ENCODE measurements at places on chromosomes 1 and 21. TPM values are rescaled to one million over a fixed set of nuclear protein-coding genes. Genes with fewer than 3 reads are reported as not detected.

DNA sequence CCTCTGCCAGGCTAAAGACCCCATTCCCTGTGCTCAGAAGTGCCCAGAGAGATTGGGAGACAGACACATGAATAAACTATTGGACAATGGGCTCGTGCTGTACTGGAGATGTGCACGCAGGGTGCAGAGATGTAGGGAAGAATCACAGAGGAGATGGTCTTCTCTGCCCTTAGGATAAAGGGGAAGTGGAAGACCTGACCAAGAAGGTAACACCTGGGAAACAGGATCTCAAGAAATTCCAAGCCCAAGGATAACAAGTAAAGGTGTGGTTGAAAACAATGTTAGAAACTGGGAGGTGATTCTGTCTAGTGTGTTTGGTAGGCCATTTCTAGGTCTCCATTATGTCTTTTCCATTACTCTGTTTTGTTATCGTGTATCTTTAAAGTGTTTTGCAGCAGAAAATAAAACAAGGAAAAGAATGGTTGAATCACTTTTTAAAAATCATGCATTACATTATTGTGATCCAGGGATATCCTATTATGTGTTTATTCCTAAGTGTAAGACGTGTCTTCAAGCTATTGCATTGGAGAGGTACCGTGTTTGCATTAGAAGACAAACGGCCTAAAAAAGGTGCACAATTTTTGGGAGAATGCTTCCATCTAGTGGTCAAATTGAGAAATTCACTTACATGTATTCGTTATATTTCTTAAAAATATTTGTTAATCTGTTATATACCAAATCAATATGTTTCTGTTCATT, 40.8 kb upstream of the KCTD3 start:
- DNase-seq, result peak; percentile 75

- DNase-seq, result no peak
These were observed 70.4 kb downstream of the PLXNA2 start for GRCh38 chr1:208173749-208174148.

PPFIA4 gene
- not detected for total RNA-seq

DNA sequence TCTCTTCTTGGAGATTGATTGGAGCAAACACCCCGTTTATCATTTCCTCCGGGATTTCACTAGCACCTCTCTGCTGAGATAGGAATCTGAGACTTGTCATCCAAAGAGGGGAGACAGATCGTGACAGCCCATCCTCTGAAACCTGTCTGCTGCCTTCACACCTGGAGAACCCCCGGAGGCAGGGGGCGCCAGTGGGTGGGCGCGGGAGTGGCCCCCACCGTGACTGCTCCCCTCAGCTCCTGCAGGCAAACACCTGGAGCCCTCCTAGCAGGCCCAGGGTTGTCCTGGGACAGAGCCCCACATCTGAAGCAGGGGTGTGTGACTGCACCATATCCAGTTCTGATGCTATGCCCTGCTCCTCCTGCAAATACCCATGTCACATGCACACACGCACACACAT, 209.5 kb upstream of the POU3F1 start:
- DNase-seq, result no peak

DNA sequence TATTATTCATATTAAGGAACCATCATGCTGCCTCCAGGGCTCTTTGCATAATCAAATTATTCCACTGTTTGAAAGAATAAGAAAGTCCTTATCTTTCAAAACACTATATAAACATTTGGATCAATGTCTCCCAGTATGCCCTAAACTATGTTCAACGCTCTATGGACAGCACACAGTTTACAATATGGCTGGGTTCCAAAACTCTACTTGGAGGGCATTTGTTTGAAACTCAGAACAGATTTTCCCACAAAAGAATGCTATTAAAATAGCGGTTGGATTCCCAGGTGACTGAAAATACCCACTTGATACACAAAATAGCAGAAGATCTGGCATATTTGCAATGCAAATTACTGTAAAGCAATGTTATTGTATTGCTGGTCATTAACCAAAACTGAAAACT, 3.2 kb downstream of the HAO2 start:
- DNase-seq, result no peak

DNA sequence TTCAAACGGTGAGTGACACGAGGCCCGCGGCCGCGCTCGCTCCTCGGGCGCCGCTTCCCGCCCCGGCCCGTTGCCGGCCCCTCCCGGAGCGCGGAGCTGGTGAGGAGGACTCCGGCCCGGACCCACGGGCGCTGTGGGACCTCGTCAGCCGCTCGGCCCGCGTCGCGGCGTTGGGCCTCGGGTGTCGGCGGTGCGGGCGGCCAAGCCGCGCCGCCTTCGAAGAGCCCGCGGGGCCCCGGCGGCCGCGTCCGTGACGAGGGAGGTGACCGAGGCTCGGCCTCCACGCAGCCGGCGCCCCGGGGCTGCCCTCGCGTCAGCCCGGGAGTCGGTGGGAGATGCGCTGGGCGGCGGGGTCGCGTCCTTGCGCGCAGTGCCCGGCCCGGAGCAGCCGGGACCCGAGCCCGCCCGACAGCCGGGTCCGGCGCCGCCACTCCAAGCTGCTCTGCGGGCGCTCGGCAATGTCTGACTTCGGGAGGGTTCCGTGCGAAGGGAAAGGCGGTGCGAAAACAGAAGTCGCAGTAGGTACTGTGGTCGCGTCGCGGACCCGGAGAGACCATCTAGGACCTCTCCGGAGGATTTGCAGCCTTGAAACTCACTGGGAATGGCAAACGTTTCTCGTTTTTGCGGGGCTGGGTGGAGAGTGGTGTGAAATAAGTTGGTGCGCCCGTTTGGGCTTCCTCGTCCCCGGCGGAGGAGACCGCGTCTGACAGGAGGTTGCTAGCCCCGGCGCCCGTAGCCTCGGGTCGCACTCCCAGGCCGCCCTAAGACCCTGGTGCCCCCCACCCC, 829 bp downstream of the SPEN start:
- peak; percentile 45 for DNase-seq

DNA sequence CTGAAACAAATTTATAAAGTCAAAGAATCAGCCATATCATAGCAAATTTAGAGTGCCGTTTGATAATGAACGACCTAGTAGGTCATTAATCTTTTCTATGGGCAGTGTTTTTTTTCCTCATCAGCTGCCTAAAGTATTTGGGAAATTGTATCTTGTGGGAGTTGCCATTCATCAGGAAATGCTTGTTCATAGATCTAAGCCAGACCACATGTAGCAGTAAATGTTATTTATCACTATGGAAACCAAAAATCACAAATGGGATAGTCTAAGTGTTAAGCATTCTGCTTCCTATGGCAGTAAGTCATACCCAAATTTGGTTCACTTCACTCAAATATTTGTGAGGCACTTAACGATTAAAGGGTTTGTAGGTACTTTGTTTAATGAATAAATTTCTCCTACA, 52.9 kb downstream of the LRRC8D start:
- DNase-seq, result no peak

DNA sequence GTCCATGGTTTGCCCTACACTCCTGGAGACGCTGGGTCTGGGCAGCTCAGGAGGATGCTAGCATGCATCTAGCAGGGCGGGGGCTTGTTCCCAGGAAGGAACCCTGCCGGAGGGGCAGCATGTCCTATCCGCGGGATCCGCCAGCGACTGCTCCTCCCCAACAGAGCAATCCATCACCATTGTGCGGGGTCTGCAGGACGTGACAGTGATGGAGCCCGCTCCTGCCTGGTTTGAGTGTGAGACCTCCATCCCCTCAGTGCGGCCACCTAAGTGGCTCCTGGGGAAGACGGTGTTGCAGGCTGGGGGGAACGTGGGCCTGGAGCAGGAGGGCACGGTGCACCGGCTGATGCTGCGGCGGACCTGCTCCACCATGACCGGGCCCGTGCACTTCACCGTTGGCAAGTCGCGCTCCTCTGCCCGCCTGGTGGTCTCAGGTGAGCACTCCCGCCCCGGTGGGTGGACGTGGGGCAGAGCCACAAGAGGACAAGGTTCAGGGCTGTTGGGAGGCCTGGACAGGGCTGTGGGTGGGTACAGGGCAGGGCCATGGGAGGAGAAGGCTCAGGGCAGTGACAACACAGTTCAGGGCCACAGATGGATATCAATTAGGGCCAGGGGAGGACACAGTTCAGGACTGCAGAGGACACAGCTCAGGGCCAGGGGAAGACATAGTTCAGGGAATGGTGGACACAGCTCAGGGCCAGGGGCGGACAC, 71.3 kb downstream of the OBSCN start:
- DNase-seq, result no peak

DNA sequence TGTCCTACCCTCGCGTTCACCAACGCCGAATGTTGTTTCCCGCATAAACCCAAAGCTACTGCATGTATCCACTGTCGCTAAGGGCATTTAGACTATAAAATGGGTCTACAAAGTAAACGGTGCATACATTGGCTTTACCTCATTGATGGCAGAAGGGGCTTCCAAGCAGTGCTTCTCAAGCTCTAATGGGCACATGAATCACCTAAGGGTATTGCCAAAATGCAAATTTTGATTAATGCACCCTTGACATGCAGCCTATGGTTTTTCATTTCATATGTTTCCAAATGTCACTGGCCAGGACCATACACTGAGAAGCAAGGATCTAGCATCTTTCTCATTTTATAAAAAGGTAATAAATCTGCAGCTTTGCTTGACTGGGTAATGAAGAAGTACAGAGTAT, 2.7 kb downstream of the OR6F1 start:
- DNase-seq, result no peak

GRCh38 chr1:40861224-40862003, 749 bp downstream of the CITED4 start:
- DNase-seq, result peak; percentile 48

GRCh38 chr1:30535595-30536325, 187.6 kb downstream of the MATN1 start:
- no peak for DNase-seq

SLC44A5 gene
- not detected for total RNA-seq

- no peak for DNase-seq
These were observed 29.9 kb upstream of the TMEM222 start for GRCh38 chr1:27292106-27292505.

NBPF12 gene
- 28.0 TPM for total RNA-seq

DNA sequence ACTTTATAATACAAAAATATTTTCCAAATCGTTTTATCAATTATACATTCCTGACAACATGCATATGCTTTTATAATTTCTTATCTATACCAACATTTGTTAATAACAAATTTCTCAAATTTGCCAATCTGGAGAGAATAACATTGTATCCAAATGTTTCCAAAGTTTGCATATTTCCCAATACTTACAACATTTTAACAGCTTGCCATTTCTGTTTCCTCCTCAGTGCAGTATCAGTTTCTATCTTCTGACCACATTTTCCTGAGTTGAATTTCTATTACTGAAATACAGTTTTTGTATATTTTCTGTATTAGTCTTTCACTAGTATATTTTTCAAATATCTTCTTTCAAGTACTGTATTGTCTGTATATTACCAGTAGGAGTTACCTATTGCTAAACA, 1594.3 kb downstream of the PLA2G4A start:
- DNase-seq, result no peak

- no peak for DNase-seq
These were observed 10.3 kb downstream of the DUSP23 start for GRCh38 chr1:159791031-159791430.

GRCh38 chr21:44947111-44947929, 7.5 kb downstream of the SLX9 start:
- DNase-seq, result no peak

GRCh38 chr1:59927213-59927612, 640 bp upstream of the CYP2J2 start:
- DNase-seq, result no peak

DNA sequence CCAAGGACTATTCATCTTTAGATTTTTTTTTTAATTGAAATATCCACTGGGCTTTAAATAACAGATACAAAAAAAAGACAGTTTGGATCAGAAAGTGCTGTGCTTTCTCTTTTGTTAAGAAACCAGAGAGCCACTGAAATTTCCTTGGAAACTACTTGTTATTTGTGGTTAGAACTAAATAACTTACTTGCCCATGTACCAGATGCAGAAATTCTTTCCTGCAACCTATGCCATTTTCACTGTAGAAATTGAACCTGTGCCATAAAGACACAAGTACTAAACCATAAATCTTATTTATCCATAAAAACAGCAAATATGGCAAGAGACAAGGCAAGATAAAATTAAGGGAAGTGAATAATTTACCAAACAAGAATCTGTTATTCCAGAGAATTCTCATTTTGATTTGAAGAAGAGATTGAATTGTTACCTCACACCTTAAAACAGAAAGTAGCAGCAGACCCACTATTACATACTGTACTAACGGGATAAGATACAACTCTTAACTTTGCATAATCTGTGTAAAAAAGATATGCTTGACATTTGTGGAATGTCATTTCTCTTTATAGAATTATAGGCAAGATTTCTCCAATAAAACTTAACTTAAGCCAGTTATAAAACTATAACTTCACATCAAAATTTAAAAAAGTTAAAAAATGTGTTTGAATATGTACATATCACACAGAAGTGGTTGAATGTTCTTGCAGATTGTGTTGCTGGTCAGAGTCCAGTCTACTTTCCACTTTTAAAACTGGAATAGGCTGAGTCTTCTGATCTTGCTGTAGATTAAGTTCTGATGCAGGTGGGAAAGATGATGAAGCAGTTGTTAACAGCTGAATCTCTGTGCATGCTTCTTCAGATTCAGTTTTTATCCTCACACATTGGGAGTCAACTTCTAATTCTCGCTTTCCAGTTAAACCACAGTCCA, 6.3 kb upstream of the PHTF1 start:
- DNase-seq, result no peak

DNA sequence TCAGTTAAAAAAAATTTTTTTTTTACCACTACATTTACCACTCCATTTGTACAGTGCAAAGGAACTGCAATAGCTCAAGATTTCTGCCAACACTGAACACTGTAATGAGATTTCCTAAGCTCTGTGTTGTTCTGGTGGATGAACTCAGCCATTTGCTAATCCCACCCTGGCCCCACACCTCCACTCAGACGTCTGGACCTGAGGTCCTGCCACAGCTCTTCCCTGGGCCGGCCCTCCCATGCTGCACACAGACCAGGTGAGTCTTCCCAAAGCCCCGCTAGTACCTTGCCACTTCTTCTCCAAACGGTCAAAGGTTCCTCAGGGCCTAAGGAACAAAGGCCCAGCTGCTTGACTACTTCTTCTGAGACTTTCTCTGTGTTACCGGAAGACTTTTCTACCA, 56.4 kb downstream of the SLC45A1 start:
- DNase-seq, result no peak

LRRC39 gene
- total RNA-seq, result 0.45 TPM

GRCh38 chr1:62613325-62613727, 16.0 kb downstream of the ANGPTL3 start:
- no peak for DNase-seq

CEP350 gene
- 94.9 TPM for total RNA-seq

- DNase-seq, result no peak
These were observed 432.1 kb upstream of the VAMP3 start for GRCh38 chr1:7339014-7339413.

GRCh38 chr1:235933017-235933765, 66.5 kb upstream of the LYST start:
- no peak for DNase-seq
